ENCODE measurements at places on chromosomes 7 and 10.

- no peak for DNase-seq
Measured at GRCh38 chr7:77501192-77501515, 35.9 kb upstream of the PTPN12 start.

GRCh38 chr7:137656227-137656849 is 190.4 kb downstream of the DGKI start:
- DNase-seq, result peak; percentile 21

DNA sequence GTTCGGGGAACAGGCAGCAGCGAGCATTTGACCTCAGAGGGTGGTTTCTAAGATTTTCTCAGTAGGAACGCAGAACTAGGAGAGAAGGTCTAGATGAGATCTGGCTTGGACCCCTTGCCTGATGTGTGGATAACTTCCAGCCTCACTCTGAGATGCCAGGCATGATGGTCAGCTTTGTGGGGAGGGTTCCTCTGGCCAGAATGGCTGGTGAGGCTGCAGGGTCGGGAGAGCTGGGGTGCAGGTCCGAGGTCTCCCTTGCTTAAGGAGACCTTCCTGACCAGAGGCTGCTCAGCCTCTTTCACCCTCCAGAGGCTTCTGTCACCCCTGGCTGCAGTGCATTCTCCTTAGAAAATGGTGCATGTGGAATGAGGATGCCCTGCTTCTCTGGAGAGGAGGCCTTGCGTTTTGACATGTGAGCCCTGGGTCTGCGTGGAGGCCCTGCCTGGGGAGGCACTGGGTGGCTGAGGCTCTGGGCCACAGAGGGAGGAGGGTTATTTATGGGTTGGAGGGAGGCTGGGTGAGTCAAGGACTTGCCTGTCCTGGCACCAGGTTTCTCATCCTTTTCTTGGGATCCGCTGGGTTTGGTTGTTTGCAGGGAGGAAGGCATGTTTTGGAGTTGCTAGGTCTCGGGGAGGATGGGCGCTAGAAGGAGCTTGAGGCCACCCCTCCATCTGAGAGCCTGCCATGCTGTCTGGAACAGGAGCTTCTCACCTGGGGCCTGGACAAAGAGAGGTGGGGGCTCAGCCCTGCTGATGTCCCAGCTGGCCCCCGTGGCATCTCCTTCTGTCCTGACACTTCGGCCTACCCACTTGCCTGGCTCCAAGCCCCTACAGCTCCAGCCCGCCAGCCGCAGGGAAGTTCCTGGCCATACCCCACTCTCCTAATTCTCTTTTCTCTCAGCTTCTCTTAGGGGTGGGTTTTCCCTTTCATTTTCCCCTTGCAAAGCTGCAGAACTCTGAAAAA is 3.9 kb downstream of the FAM241B start:
- no peak for DNase-seq

GRCh38 chr7:130227883-130228575 is 20.4 kb downstream of the SSMEM1 start:
- no peak for DNase-seq

GRCh38 chr10:78777466-78777865 is 291.3 kb upstream of the ZMIZ1 start:
- no peak for DNase-seq

GRCh38 chr7:116258734-116259133 is 48.4 kb downstream of the TES start:
- peak; percentile 24 for DNase-seq

GRCh38 chr7:158428131-158428836 is 159.3 kb downstream of the PTPRN2 start:
- DNase-seq, result no peak

- DNase-seq, result no peak
Measured at GRCh38 chr7:32177232-32177631, 107.0 kb upstream of the PDE1C start.

GRCh38 chr7:12594122-12594897 is 23.8 kb downstream of the SCIN start:
- DNase-seq, result no peak

DNA sequence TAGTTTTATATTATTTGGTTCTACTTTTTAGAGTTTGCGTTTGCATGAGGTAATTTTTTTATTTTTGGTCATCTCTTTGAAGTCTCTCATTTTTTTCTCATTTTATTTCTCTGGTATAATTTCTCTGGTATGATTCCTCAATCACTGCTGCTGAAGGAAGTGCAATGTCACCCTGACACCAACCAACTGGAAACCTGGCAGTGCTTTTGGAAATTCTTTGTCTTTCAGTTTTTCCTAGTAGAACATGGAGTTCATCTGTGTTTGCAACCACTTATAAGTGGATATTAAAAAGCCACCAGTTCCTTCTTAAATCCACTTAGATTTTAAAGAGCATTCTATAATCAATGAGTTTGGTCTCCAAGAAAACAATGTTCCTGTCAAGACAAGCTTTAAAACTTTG is 291.8 kb downstream of the PRKG1 start:
- no peak for DNase-seq

DNA sequence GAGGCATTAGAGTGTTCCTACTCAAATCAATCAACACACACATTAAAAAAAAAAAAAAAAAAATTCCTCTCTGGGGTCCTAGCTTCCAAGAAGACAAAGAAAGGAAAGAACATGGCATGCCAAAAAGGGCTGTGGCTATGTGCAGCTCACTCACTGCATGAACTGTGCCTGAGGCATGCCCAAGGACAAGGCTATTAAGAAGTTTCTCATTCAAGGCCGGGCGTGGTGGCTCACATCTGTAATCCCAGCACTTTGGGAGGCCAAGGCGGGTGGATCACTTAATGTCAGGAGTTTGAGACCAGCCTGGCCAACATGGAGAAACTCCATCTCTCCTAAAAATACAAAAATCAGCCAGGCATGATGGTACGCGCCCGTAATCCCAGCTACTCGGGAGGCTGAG is 41.9 kb upstream of the PPP3CB start:
- DNase-seq, result no peak

DNA sequence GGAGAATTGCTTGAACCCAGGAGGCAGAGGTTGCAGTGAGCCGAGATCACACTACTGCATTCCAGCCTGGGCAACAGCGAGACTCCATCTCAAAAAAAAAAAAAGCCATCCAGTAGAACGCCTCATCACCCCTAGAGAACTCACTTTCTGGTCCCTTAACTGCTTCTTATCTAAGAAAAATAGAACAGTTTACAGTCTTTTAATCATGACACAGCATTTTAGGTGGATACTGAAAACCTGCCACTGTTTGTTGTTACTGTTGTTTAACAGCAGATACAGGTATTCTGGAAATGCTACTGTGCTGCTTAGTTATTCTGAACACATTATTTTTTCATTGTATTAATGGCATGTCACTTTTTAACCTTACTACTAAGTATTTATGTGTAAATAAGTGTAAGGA is 624.3 kb upstream of the GHITM start:
- DNase-seq, result no peak

DNA sequence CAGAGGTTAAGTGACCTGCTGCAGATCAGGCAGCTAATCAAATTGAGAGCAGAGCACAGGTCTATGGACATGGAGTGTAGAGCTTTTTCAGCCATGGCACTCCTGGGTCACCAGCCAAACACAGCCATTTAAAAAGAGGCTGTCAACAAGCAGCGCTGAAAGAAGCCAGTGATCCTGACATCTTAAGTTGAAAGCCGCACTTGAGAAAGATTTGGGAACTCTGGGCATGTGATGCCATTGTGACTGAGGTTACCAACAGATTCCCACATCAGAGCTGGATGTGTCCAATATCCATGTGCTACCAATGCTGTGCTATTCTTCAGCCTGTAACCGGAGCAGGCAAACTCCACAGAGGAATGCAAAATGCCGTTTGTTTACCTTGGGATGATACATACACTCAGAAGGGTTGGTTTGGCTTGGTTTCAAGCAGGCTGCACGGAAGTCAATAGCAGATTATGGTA is 56.2 kb upstream of the ABLIM1 start:
- DNase-seq, result no peak
